ENCODE measurements at places on chromosomes 6 and 20.

GRCh38 chr6:15346315-15346714 is 100.4 kb downstream of the JARID2 start:
- DNase-seq, result no peak

DNA sequence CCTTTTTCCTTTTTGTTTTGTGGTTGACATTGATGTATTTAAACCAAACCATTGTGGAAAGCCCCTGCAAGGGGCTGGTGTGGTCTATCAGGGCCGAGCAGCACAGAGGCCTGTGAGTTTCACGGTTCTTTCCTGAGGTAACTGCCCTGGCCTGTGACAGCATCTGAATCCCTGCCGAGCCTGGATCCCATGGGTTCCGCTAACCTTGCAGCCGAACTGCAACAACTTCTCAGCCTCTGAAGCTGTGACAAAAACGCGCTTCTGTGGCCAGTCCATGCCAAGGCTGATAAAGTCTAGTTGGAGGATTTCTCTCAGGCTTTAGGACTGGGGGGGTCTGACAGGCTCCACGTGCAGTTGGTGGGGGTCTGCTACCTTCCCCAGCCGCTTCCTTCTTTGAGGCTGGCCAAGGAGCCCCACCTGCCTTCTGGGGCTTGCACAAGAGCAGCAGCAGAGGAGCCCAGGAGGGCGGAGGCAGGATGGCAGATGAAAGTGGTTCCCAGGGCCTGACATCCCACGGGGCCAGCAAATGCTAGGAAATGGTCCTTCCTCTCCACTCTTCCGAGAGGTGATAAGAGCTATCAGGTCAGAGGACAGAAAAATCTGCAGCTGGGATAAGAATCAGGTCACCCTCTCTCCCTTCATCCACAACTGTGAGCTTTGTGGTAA is 150.9 kb downstream of the PREX1 start:
- no peak for DNase-seq

DNA sequence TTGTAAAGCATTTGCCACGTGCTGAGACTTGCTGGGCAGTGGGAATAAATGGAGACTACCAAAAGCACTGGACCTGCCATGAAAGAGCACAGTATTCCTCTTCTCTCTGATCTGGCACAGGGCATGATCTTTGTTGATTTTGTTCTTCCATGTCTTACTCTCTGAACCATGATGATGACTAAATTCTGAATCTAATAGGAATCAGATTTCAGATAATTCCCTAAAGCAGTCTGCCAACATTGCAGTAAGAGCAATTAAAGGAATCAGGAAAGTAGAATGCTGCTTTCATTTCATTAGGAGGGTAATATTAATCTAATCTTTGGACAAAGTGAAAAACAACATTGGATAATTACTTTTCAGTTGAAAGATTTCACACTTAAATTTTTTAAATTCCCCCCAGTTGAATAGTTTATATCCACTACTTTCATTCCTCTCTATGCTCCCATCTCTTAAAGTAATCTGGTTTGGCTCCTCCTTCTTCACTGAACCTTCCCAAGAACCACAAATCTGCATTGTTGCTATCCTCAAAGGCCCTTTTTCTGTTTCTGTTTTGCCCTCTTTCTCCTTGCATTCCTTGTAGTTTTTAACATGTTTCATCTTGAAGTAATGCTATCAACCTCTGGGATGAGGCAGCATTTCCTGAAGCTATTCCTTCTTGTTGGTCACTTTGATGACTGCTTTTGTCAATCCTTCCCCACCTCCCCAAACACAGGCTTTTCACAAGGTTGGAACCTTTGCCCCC is 243.2 kb upstream of the TENT5A start:
- no peak for DNase-seq

GRCh38 chr20:5991623-5992441 is 41.4 kb downstream of the MCM8 start:
- no peak for DNase-seq

- no peak for DNase-seq
Measured at GRCh38 chr6:97029552-97029951, 105.0 kb downstream of the KLHL32 start.

- DNase-seq, result no peak
Measured at GRCh38 chr6:5082487-5083306, 2.4 kb upstream of the PPP1R3G start.

GRCh38 chr6:75952128-75952527 is 120.3 kb downstream of the IMPG1 start:
- no peak for DNase-seq

DNA sequence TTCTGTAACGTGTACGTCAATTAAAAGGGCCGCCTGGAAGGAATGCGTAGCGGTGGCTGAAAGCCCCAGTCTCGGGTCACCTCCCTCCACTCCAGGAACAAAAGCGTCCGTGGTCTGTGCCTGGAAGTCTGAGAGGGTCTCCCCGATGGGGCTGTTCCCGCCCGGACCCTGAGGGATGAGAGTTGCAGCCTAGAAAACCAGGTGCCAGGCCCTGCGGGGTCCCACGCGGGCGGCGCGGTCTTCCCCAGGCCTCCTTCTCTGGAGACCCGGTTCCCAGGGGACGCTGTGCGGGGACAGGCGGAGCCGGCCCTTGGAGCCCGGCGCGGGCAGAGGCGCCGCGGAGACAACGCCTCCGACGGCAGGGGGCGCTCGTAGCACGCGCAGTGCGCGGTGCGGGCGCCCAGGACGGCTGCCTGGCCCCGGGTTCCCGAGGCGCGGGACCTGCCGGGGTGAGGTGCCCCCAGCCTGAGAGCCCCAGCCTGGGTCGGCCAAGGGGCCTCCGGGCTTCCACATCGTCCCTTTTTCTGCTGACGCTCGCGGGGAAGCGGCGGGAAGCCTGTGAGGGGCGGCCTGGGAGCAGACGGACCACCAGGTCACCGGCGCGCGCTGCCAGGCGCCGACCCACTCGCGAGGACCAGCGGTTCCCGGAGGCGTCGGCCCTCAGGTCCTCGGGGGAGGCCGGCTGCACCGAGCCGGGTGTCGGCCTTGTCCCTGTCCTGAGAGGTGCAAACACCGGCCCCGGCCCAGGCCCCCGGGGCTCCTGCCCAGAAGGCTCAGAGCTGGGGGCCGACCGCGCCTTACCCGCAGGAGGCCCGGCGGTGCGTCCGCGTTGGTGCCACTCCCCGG is 5.3 kb upstream of the FOXC1 start:
- DNase-seq, result no peak

DNA sequence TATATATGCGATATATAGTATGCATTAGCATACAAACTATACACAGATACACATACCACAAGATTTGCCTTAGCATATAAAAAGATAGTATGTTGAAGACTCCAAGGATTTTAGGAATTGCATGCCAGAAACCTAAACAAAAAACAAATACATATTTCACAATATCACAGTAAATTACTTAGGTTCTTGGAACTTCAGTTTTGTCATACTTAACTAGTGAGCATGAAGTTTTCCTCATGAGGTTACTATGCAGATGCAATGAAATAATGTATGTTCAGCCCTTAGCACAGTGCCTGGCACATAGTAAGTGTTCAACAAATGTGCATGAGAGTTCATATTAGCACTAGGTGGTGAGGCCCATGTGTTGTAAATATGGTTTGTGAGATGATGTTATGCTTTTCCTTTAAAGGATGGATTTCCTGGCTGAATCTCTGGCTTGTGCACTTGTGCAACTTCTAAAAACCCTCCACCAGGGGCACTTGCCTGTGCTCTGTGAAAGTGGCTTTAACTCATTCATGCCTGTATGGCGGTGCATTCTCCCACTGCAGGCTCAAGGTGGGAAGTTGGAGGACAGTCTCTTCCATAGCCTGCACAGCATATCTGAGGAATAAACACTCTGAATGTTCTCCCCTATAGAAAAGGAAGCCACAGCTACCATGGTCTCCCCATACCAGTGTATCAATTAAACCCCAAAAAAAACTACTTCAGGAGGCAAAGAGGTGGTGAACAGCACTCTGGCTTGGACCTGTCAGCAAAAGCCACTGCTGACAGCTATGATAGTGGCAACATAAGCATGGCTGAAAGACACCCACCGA is 624.1 kb upstream of the CDH4 start:
- DNase-seq, result no peak

DNA sequence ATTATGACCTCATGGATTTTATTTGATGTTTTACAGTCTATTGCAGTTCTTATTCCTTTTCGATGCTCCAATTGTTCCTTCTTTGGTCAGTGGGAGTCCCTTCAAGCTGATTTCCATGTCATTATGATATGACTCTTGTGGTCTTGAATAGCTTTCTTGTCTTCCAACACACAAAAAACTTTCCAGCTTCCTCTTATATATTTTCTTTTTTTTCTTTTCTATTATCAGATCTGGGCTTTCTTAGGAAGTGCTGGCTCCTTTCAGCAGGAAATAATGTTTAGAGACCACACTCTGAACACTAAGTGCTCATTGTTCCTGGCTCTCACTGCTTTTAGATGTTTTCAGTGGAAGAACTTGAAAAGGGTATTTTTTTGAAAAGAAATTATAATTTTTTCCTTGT is 3.1 kb upstream of the SLC17A1 start:
- DNase-seq, result no peak

GRCh38 chr6:70706491-70707123 is 38.9 kb downstream of the SMAP1 start:
- DNase-seq, result no peak

GRCh38 chr6:80547827-80548226 is 441.4 kb downstream of the BCKDHB start:
- no peak for DNase-seq

DNA sequence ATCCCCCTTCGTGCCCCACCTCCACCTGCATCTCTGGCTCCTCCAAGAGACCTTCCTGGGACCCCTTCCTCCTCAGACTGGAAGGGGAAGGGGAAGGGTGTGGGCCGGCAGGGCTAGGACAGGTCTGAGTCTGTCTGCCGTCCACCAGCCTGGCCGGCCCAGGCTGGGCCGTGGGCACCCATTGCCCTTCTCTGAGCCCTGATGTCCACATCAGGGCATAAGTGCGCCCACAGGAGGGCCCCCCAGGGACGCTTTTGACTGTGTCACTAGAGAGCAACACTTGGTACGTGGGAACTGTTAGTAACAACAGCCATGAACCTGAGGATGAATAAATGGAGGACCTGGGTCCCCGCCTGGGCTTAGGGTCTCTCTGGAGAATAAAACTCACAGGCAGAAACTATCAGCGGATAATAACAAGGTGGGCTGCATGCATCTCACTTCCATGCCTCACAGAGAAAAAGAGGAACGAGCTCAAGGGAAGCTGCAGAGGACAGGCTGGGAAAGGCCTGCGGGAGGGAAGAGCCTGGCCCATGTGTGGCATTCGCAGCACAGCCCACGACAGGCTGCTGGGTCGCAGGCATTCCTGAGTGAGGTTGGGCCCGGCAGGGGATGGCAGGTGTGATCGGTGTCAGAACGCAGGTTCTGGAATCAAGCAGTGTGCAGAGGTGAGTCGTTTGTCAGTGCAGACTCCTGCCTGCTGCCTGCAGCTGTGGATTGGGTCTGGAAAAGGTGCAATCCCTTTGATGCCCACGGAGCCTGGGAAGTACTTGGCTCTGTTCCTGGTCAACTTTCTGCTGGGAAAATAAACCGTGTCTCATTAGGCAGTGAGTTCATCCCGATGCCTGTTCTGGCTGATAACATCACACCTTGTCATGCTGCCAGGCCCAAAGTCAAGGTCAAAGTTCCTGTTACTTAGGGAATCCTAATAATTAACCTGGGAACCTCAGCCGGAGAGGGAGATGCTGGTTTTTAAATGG is 60.9 kb downstream of the BCAS4 start:
- no peak for DNase-seq

GRCh38 chr6:112622036-112622435 is 274.9 kb downstream of the RFPL4B start:
- no peak for DNase-seq

- no peak for DNase-seq
Measured at GRCh38 chr6:166389119-166389518, 6.4 kb upstream of the MPC1 start.

- no peak for DNase-seq
Measured at GRCh38 chr6:15305909-15306308, 60.0 kb downstream of the JARID2 start.

- no peak for DNase-seq
Measured at GRCh38 chr6:136012198-136012887, 160.8 kb downstream of the PDE7B start.

DNA sequence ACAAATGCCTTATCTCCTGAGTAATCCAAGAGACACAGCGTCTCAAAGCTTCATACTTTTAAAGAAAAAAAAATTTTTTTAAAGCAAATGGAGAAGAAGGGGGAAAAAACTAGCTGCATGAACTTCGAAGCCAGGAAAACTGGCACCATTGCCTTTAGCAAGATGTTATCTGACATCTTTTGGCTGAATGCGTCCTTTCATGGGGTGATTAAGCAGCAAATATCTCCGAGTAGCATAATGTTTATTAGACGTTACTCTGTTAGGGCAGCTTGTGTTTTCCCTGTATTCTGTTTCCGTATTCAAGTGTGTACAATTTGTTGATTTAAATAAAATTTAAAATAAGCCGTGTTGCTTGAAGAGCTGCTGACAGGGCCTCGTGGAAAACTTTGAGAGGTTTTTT is 76.5 kb upstream of the TSHZ2 start:
- no peak for DNase-seq

- DNase-seq, result no peak
Measured at GRCh38 chr6:167932468-167933276, 64.8 kb upstream of the KIF25 start.

GRCh38 chr20:728256-728944 is 39.9 kb downstream of the SLC52A3 start:
- no peak for DNase-seq

- no peak for DNase-seq
Measured at GRCh38 chr6:9710574-9710973, 704.3 kb downstream of the TFAP2A start.

DNA sequence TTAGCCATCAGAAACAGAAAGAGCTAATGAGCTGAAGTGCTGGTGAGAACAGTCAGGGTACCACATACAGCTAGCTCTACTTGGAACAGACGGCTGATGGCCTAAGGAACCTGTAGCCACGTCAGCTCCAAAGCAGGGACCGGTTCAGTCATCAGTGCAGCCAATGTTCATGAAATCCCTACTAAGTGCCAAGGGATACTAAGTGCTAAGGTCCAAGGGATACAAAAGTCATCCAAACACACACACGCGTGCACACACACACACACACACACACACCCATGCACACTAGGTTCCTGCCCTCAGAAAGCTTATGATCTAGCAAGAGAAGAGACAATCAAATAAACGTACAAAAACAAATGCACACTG is 53.6 kb downstream of the MAP3K5 start:
- DNase-seq, result no peak

- no peak for DNase-seq
Measured at GRCh38 chr6:33547499-33547898, 32.6 kb downstream of the BAK1 start.

All from NCI-H2107 (cell line).